ENCODE measurements at places on chromosomes 5 and 9.

DNA sequence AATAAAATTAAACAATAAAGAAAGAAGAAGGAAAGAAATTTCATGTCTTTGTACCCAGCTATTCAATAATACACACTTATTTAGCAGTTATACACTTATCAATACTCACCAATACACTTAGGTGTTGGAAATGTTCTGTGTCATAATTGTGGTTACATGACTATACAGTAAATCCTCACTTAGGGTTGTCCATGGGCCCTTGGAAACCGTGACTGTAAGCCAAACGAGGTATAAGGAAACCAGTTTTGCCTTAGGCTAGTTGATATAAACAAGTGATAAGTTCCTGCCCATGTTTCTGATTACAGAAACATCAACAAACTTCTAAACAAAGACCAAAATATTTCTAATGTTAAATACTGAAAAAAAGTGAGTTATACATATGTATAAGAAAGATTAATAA, 10.0 kb upstream of the SLCO4C1 start:
- DNase-seq, result no peak

DNA sequence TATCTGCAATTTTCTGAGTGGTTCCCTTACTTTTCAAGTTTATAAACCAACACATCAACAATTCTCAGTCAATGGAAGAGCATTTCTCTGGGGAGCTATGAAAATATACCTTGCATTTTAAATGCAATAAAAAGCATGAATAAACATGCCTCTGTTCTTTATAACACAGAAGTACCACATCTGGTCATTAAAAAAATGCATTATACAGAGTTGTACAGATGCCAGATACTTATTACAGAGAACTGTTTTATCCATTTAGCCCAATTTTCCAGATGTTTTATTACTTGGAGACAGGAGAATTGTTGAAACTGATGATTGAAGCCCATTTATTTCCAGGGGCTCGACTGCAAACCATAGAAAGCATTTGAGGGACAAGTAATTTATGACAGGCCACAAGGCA, 19.2 kb upstream of the HEXB start:
- no peak for DNase-seq

DNA sequence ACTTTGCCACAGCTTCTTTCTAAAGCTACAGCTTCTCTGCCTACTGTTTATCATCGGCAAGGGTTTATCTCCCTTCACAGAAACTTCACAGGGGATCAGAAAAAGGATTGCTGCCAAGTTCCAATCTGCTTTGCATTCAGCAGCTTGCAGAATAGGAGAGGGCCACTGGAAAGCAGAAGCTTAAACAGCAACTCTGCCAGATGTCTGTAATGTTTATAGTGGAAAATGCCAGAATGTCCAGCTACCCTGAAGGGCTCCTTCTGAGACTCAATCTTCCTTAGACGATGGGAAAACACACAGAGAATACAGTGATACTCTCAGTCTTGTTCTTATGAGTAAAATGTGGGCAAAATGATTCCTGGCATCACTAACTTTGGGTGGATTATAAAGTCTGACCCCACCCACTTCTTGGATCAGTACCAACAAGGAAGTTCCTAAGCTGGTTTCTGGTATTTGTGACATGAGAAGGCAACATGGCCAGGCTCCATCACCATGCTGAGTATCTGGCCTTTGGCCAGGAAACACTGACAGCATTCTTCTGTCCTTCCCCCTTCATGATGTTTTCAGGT, 19.0 kb downstream of the STOM start:
- no peak for DNase-seq

GRCh38 chr5:149961957-149962409, 1.4 kb downstream of the SLC26A2 start:
- no peak for DNase-seq

GRCh38 chr9:123248630-123249029, 19.8 kb downstream of the STRBP start:
- no peak for DNase-seq

DNA sequence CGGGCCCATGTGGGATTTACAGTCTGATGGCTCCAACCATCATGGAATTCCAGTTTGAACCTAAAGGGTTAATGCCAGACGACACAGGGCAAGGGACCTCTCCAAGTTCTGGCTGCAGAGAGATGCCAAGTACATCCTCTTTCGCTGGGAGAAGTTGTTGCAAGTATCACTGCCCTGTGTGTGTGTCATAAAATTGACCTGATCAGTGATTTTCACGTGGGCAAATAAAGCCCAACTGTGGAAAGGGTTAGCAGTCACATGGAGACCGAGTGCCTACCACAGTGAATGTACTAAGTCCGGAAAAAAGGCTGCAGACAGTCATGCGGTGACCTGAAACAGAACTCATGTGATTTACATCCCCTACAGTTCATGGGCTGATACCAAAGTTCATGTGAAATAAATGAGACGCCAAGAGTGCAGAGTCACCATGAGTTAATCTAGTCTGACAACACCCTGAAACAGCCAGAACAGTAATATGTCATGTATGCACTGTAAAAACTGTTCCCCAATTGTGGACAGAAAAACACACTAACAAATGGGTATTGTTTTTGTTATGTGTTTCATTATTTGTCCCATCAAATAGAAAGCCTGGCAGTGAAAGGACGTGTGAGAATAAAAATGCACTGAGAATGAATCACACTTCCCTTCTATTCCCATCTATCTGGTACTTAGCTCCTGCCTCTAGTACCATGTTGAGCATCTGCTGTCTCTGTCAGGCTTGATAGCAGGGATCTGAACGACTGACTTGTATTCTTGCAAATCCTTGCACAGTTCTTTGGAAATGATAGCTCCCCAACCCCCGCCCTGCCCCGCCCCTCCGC, 115.7 kb downstream of the SUSD1 start:
- DNase-seq, result no peak

DNA sequence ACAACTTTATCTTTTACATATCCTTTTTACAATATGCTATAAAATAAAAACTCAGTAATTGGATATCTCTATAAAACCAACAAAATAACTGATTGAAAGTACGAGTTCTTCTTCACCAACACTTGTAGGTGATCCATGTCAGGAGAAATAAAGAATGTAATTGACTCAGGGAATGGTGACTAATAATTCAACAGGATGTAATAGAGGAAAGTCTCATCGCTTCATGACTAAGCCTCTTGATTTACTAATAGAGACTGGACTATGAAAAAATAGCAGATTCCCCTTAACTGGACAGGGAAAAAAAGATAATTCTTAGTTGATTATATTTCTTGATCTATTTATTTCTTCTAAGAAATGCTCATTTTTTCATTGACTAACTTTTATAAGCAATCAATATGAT, 507.7 kb upstream of the PTGER4 start:
- DNase-seq, result no peak

GRCh38 chr5:135704616-135705015, 125.8 kb upstream of the CXCL14 start:
- DNase-seq, result no peak

DNA sequence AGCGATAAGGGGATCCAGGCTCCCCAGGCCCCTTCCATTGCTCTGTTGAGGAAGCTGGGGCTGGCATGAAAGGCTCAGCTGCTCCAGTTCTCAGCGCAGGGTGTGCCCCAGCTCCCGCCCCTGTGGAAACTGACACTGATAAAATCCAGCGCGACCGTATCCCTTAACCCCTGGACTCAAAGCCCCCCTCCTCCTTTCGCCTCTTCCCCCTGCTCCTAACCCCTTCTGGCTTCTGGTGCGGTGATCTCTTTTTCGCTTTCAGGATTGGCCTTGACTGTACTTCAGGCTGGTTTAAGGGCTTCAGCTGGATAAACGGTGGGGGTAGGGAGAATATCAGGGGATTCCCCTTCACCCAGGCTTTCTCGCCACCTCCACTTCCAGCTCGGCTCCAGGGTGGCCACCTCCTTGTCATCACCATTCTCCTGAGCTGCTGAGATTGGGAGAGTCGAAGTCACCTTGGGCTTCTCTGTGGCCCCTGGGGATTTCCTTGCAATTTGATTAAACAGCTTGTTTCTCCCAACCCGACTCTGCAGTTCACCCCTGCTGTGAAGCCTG, 843 bp downstream of the BSPRY start:
- DNase-seq, result no peak

DNA sequence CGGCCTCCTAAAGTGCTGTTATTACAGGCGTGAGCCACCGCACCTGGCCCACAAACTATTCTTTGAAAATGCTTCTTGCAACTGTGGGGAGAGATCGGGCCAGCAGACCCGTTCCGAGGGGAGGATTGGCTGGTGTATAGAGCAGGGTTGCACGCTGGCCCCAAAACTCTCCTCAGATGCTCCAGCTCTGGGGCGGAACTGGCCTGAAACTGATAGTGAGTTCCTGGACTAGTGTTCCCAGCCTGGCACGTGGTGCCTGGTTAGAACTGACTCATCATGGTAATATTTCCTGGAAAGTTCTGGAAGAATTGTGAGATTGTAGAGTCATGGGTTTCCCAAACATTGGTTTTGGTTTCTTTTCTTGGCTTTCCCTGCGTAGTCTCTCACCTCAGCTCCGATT, 120.5 kb downstream of the FBXL7 start:
- DNase-seq, result no peak

DNA sequence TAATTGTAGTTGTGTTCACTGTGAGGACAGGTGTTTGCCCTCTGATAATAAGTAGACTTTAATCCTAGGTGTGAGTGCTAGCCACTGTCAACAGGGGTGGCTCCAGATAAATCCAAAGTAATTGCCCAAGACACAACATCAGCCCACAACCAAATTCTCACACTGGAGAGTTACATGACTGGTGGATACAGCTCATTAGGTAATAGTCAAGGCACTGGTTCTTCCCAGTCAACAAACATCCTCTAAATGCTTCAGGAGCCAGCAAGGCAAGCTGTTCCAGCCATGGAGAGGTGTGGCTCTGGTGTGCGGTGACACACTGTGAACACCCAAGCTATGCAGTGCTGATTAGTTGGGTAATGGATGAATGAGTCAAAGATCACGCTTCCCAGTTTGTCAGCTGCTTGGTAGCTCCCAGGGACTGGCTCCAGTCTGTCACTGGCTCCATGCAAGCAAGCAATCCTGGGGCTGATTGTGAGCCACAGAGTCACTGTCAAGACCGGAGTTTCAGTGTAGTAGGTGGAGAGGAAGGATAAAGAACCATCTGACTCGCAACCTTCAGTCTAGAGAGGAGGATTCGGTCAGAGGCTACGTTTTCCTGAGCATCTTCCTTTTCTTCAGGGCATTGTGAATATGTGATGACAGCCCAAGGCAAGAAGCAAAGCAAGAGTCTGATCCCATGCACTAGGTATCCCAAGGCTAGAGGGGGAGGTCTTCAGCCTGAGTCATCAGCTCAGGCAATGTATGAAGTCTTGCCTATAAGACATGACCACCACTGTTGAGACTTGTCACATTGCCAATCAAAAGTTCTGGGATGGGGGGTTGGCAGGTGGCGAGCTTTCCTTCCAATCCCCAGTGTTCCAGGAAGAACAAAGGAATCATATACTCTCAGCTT, 63.1 kb downstream of the UGCG start:
- no peak for DNase-seq

GRCh38 chr5:88740604-88741185, 142.3 kb downstream of the MEF2C start:
- no peak for DNase-seq

DNA sequence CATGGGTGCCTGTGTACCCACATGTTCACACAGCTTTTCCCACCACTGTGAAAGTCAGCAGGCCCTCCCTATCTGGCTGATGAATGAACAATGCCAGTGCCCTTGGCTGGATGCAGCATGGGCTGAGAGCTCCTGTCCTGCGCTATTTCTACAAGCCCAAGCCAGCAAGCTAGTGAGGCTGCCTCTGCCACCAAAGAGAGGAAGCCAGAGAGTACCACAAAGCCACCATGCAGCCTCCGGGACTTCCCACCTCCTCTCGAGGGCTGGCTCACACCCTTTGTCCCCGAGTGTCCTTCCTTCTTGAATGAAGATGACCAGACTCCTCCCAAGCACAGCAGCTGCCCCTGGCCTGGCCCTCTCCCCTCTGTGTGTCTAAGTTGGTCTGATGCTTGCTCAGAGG, 76.5 kb downstream of the SH3PXD2B start:
- DNase-seq, result no peak

DNA sequence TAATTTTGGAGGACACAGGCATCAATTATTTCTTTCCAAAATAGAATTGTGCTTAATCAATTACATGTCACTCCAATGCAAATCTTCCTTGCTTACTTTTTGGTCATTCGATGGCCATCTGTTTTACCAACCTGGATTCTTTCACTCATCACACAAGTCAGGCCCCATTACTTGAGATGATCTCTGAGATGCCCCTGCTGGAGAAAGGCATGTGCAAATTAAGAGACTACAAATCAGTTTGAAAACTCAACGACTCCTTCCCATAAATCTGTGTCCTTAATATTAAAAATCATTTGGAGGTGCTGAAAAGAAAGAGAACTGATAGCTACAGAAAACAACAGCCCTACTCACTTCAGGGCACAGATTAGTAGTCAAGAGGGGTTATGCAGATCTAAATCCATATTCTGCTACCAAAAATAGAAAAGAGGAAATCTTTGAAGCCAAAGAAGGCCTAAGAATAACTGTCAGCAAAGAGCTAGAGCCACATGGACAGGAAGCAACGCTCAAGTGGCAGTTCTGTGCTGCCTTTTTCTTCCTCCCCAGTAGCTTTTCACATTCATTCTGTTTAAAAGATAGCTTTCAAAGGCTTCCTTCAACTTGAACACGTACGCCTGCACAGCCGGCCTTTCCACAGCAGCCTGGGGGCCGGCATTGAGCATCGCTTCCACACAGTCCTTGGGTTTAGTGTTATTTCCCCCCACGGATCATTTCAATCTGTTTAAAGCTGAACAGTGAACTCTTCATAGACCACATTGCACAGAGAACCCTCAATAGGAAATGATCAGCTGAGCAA, 79.3 kb upstream of the MAP3K1 start:
- DNase-seq, result no peak

Measured in stimulated activated CD8-positive, alpha-beta memory T cell treated with anti-CD3 and anti-CD28 coated beads, Interleukin-2, amount 100 ng/mL, for 1 hour (primary cell).